CD4-positive, alpha-beta T cell treated with Interleukin-4 for 4 hours (primary cell): ENCODE measurements at places on chromosomes 11 and 22.

DNA sequence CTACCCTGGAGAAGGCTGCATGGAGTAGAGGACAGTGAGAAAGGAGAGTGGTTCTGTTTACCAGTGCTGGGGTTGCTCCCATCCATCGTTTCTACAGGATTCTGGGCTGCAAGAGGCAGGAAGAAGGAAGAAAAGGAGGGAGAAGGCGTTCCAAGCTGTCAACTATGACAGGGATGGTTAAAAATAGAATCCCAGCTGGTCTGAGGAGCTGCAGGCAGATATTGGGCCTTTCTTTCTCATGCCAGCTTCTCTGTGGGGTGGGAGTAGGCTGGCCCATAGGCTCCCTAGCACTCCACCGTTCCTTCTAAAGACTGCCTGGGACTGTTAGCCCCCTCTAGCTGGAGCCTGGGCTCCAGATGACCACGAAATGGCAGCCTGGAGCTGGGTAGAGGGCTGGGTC lies 13.6 kb downstream of the CCKBR start:
- DNase-seq, result no peak

DNA sequence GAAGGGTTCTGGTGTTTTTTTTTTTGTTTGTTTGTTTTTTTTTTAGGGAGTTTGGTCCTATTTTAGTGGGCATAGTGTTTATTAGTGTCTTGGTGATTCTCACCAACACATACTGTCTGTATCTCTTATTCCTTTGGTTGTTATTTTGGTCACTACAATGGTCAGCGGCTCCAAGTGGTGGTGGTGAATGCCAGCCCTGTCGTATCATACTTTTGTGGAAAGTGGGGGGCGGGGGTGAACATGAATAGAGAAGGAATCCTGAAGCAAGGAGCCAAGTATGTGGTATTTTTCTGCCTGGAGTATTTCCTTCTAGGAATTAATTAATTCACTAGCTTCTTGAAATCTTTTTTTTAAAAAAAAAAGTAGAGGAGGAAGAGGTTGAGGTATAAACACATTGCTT lies 79.6 kb downstream of the GRK3 start:
- no peak for DNase-seq

GRCh38 chr11:45468267-45468856 lies 182.2 kb upstream of the SYT13 start:
- DNase-seq, result no peak

GRCh38 chr11:131973061-131973460 lies 602.6 kb downstream of the NTM start:
- DNase-seq, result no peak

DNA sequence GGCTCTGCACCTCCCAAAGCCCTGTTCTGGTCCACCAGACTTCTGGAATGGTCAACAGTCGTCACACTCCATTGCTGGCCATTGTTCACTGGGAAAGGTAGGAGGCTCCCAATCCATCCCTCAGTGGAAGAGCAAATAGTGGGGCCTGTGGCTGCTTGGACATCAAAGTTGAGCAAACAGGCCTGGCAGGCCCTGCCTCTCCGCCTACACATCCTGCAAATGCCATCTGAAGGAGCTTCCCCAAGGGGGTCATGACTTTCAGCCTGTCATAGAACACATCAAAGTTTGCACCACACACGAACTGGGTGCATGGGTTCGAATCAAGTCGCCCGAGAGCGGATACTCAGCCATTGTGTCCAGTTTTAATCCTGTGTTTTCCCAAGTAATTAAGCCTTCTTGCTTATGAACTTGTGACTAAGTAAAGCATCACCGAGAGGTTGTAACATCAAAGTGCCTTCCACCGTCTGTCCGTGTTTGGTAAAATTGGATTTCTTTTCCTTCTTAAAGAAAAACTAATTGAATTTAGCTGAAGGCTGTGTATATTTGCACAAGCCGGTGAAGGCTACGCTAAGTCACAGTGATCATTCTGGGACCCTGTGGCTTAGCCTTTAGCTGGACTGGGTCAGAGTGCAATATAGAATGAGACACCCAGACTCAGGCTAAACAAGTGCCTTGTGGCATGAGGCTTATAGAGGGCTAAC lies 36.1 kb downstream of the CLPB start:
- DNase-seq, result no peak

DNA sequence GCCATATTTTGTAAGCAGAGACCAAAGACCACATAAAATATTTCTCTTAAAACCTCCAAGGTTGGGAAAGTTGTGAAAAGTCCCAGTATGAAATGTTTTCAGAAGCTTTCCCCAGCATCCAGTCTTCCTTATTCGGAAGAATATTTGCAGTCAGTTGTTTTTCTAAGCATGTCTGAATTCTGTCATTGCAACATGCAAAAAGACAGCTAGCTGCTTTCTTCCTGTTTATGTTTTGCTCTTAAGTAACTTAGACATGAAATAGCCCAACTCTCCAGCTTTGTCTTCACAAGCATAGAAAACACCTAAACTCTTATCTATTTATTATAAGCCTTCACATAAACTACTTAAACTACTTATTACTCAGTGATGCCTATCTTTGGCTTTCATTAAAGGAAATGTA lies 57.9 kb upstream of the MMP13 start:
- DNase-seq, result no peak

GRCh38 chr11:11964774-11965150 lies 43.7 kb downstream of the DKK3 start:
- no peak for DNase-seq

- no peak for DNase-seq
These were observed 49.7 kb downstream of the EXT2 start for GRCh38 chr11:44145011-44145775.

DNA sequence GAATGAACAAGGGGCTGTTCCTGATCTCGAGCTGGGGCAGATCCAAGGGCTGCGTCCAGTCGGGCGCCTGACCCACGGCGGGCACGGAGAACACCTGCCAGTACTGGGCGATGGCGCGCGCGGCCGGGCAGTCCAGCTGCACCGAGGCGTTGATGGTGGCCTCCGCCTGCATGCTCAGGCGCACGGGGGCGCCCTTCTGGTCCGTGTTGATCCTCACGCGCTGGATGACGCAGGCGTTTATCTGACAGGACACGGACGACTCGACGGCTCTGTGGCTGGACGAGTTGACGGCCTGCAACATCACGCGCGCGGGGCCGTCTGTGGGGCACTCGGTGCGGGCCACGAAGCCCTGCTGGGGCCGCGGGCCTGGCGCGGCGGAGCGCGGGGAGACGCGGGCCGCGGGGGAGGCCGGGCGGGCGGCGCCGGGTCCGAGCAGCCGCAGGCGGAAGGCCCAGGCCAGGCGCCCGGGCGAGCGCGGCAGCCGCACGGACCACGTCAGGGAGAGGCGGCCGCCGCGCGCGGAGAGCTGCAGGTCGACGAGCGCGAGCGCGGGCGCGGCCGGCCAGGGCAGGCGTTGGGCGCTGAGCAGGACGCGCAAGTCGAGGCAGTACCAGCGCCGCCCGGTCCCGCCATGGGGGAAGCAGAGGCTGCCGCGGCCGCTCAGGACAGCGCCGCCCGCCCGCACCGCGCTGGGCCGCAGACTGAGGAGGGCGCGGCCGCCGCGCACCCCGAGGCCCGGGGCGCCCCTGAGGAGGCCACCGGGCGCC lies 511 bp downstream of the PKDREJ start:
- DNase-seq, result no peak

DNA sequence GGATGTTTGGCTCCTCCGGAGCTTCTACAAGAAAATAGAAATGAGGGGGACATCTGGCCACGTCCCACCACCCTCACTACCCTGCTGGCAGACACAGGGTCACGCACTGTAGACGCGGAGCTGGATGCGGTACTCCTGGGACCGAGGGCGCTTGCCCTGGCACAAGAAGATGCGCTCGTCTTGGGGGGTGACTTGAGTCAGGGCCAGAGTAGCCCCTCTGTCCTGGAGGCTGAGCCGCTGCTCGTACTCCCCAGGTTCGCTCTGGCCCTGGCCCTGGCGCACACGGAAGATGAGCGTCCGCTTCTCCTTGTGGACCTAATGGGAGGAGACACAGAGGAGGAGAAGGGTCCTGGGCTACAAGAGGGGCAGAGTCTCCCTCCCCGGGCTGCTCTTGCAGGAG lies 2.2 kb downstream of the MCAM start:
- DNase-seq, result no peak

- no peak for DNase-seq
These were observed 54.4 kb upstream of the SYN3 start for GRCh38 chr22:33112580-33112979.

- no peak for DNase-seq
These were observed 35.5 kb upstream of the RASL10A start for GRCh38 chr22:29351042-29351441.

DNA sequence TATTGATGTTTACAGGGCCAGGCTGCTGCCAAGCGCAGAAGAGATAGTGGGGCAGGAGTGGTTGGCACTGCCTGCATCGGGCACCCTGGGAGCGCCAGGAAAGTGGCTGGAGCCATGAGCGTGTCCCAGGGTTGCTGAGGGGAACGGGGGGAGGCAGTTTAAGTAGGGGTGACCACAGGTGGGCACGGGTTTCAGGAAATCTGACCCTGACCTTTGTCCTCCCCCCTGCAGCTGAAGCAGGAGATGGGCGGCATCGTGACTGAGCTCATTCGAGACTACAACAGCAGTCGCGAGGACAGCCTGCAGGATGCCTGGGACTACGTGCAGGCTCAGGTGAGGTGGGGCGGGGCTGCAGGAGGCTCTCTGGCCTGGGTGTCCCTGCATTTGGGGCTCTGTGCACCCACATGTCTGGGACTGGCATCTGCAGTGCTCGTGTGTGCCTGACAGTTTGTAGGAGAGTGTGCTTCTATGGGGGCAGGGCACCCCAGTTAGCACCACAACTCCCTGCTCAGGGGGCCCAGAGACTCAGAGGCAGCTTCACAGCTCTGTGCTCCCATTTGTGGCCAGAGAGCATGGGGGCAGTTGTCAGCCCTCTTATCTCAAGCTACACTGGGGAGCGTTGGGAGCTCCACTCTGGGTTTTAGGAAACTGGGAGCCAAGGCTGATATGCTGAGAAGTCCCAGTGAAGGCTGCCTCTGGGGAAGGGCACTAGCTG lies 49.7 kb downstream of the CD82 start:
- DNase-seq, result no peak

DNA sequence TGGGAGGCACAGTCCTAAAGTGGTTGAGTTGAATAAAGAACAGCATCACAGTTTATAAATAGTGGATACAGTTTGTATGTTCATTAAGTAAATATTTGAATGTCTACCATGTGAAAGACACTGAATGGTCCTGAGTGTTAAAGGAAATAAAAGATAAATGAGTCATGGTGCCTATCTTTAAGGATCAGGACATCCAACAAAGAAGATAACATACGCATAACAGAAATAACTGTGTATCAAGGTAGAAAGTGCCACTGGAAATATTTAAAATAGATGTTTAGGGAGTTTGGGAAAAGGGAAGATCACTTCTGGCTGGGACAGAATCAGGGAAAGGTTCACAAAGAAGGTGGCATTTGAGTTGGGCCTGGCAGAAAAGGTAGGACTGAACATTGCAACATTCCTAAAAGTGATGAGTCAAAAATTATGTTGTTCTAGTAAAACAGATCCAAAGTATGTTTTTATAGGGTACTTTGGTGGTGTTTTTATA lies 41.5 kb downstream of the CSTPP1 start:
- DNase-seq, result no peak

GRCh38 chr11:117793583-117793982 lies 3.4 kb downstream of the DSCAML1 start:
- no peak for DNase-seq

GRCh38 chr11:18775492-18776292 lies 15.9 kb downstream of the PTPN5 start:
- no peak for DNase-seq

DNA sequence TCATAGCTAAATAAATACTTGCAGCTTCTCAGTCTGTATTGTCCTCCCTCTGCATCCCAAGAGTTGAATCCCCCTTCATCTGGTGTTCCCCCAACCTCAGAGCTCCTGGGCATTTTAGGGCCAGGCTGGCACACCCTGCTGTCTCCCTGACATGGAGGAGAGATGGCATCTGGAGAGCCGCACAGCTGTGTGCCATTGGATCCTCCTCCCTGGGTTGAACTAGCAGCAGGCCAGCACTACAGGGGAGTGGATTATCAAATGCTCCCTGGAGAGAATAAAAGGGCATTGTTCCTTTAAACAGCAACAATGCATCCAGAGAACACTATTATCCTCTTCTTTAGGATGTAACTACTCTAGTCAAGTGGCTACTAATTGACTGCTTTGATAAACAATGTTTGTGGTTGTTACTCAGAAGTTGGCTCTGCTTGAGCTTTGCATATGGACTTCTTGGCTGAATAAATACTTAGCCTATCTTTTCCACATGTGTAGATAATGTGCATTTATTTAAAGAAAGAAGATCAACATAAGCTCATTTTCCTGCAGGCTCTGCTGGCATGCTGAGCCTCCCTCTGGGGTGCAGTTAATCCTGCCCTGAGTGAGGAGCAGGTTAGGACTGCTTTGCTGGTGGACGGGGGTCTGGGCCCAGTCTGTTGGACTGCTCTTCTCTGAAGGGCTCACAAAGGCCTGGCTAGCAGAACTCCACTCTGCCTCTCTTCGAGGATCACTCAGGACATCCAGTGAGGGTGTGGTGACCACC lies 897.2 kb downstream of the TBC1D22A start:
- no peak for DNase-seq

- DNase-seq, result peak; percentile 92
These were observed 12.7 kb upstream of the TREH start for GRCh38 chr11:118691926-118692830.

DNA sequence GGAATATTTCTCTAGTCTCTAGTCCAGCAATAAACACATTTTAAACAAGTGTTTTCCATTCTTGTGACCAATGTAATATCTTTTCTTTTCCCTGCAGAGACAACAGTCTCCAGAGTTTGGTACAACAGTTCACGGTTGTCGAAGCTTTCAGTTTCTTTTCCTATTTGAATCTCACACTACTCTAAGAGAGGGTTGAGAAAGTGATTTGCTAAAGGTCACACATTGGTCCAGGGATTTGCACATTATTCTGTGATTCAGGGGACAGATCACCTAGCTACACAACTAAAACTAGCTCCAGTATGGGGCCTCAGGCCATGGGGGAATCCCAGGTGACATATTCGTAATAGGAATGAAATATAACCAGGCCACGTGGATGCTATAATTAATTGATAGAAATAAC lies 132.5 kb downstream of the HIPK3 start:
- DNase-seq, result no peak

DNA sequence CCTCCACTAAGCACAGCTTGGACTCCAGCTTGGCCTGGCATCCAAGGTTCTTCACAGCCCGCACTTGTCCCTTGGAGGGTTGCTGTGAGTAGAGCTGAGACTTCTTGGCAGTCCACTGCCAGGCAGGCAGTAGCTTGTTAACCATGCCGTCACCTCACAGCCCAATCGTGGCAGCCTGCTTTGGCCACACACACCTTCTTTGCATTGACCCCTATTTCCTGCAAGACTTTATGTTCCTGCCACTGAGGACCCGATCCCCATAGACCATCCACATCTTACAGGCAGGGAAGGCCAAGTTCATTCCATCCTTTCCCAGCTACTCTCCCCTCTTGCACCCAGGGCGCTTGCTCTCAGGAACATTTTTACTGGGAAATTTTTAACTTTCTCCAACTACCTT lies 2.5 kb upstream of the PYGM start:
- DNase-seq, result no peak

- DNase-seq, result no peak
These were observed 95.1 kb downstream of the CCDC81 start for GRCh38 chr11:86469491-86470388.
